ENCODE measurements at places on chromosomes 6 and 20.

GRCh38 chr6:113208726-113209125 lies 648.4 kb upstream of the MARCKS start:
- no peak for ATAC-seq

DNA sequence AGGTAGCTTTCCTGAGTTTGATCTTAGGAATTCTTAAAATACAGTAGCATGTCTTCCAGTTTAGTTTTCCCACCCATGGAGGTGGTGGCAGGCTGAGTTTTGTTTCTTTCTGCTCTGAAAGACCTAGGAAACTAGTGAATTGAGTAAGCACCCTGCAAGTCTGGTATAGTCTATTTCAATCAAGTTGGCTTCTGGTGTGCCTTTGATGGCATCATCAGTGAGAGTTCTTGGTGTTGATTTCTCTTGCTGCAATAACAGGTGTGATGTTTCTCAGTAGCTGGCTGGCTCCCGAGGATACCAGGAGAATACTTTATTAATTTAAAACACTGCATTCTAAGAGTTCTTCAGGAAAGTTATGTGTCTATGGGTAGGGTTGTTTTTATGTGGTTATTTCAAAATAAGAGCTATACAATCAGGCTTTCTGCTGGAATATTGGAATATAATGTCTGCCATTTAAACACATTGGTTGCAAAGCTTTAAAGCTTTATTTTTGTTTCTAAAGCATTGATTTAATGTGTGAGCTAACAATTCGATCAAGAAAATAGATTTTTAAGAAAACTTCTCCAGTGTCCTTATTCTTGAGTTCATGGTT lies 19.0 kb downstream of the VAPB start:
- ATAC-seq, result peak; percentile 55

GRCh38 chr20:62523473-62524203 lies 47.8 kb upstream of the GATA5 start:
- ATAC-seq, result no peak

DNA sequence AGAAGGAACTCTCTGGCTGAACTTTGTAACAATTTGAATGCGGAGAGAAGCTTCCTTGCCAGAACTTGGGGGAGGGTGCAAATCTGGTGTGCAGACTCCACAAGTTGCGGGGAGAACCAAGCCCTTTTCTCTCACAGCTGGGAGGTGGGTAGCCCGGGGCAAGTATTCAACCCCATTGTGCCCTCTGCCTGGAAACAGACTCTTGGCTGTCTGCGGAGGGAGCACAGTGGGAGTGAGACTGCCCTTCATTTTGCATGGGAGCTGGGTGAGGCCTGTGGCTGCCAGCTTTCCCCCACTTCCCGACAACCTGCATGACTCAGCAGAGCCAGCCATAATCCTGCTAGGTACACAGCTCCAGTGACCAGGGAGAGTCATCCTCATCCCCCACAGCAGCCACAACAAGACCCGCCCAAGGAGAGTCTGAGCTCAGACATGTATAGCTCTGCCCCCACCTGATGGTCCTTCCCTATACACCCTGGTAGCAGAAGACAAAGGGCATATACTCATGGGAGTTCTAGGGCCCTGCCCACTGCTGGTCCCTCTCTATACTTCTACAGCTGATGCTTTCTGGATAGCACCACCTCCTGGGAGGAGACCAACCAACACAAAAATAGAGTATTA lies 29.4 kb upstream of the TPD52L1 start:
- no peak for ATAC-seq

- no peak for ATAC-seq
Measured at GRCh38 chr6:27866357-27867050, 45.7 kb downstream of the OR2B2 start.

- no peak for ATAC-seq
Measured at GRCh38 chr6:157530126-157530525, 149.1 kb downstream of the ZDHHC14 start.

- peak; percentile 32 for ATAC-seq
Measured at GRCh38 chr6:34027445-34027936, 118.4 kb downstream of the GRM4 start.

- no peak for ATAC-seq
Measured at GRCh38 chr6:39196673-39197091, 32.6 kb downstream of the KCNK5 start.

- no peak for ATAC-seq
Measured at GRCh38 chr6:46684771-46685170, 2.9 kb upstream of the TDRD6 start.

DNA sequence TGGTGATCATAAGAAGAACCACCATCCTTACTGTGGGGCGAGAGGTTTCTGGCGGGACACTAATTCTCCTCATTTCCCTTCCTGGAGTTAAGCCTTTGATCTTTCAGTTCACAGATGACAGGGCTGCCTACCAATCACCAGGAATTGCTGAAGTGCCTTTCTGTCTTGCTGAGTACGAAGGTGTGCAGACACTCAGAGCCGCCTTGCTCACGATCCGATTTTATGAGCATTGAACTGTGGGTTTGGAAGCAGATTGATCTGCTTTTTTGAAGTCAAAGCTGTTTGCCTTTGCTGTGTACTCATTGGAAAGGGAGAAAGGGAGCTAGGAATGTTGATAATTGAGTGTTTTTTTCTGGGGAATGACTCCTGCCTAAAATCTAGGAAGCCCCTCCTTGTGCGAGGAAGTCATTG lies 129.1 kb upstream of the SALL4 start:
- no peak for ATAC-seq

GRCh38 chr20:41027872-41028358 lies 707 bp upstream of the TOP1 start:
- no peak for ATAC-seq

- peak; percentile 49 for ATAC-seq
Measured at GRCh38 chr20:33812152-33812849, 1.2 kb downstream of the CHMP4B start.

DNA sequence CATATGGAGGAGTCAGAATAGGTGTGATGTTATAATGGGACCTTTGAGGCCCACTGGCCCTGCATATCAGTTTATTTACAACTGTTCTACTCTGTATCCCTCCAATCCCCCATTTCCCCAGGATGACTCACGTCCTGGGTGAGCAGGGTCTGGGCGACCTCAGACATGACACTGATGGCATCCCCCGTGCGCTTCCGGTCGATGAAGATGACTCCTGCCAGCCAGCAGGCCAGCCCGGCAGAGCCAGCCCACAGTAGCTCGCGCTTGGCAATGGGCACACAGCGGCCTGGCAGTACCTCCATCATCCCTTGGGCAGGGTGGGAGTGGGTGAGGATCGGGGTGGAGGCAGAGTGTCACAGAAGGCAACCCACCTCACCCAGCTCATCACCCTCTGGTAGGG lies 5.6 kb downstream of the AGPAT1 start:
- no peak for ATAC-seq

DNA sequence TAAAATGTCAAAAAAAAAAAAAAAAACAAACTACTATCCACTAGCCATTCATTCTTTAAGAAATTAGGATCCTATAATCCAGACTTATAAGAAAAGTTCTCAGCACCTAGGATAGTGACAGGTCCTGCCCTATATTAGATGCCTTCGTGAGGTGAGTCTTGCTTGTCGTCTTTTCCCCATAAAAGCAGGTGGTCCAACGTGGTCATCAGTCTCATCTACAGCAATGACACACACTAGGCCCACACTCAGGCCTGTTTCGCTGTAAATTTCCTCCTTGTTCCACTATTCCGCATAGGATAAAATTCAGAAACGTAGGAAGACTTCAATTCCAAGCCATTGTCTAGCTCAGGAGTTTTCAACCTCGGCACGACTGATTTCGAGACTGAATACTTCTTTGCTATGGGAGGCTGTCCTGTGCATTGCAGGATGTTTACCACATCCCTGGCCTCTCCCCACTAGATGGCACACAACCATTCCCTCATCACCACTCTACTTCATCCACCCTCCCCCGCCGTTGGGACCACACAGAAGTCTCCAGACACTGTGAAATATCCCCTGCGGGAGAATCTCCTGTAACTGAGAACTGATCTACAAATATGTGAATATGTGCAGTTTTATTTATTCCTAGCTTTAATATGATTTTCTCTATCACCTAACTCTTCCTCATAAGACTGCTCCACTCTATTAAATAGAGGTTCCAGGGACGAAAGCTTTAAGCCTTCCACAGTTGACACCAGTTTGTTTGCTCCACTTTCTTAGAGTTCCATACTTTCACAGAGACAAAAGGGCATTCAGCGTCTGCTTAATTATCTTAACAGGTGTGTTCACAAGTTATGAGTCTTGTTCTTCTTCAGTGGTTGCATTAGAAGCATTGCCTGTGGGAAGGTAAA lies 346.3 kb downstream of the BMP2 start:
- ATAC-seq, result no peak

DNA sequence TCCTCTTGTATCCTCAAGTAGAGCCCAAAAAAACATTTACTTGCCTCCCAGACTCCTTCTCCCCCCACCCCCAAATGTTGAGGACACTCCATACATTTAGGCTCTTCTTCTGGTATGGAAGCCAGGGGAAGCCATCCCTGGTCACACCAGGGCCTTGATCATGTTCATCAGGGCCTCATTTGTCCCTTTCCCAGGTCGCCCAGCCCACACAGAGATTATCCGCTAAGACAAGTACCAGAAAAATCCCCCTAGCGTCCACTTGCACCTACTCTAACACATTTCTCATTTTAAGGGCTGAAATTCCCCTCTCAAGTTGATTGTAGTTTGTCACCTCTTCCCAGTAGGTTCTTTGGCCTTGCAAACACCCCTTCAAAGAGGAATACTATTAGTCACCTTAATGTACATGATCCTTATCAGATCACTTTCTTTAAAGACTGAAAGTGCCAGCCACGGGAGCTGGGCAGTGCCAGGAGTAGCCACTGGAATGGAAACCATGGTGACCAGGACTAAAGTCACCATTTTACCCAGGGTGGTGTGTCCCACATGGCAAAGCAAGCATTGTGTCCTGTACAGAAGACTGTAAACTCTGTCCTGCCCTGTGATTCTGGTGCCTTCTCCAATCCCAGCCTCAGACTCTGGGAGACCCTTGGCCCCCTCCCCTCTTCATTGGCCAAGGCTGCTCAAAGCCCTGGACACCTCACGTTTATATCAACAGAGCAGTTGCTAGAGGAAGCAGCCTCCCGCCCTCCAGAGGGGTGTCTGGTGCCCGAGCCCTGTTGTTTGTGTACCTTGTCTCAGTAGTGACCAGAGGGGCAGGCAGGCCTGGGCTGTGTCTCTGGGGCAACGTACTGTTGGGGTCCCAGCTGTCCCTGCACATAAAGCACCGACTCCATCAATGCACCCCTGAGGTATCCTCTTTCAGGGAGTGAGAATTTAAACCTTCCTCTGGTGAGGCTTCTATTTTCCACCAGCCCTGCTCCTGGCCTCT lies 5.0 kb upstream of the APOBEC2 start:
- no peak for ATAC-seq

DNA sequence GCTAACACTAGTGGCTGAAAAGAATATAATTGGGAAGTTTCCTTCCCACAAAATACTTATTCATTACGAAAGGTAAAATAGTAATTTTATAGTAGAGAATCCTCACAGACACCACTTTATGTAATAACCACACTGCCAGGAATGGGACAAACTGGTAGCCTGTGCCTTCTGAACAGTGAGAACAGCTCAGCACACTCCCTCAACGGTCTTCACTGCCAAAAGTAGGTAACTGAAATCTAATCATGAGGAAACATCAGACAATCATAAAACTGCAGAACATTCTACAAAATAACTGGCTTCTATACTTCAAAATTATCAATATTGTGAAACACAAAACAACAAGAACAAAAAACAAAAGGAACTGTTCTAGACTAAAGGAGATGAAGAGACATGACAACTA lies 44.1 kb downstream of the NUP153 start:
- ATAC-seq, result no peak

GRCh38 chr20:50467718-50468356 lies 42.3 kb upstream of the PTPN1 start:
- ATAC-seq, result peak; percentile 38

- ATAC-seq, result no peak
Measured at GRCh38 chr6:109197061-109197460, 101.8 kb downstream of the CEP57L1 start.

- no peak for ATAC-seq
Measured at GRCh38 chr6:19311786-19312185, 525.4 kb upstream of the ID4 start.

DNA sequence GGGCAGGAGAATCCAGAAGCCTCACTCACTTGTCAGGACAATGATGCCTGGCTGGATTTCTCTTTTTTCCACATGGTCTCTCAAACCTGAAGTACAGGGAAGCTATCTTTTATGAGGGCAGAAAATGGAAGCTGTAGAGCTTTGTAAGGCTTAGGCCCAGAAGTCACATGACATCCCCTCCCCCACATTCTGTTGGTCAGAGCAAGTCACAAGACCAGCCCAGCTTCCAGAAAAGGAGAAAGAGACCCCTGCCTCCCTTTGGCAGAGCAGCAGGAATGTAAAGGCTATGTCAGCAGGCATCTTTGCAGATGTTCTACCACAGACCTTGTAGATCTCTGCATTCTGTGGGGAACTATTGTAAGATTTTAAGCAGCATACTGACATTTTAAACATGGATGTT lies 245.5 kb downstream of the SLC35F1 start:
- ATAC-seq, result no peak

DNA sequence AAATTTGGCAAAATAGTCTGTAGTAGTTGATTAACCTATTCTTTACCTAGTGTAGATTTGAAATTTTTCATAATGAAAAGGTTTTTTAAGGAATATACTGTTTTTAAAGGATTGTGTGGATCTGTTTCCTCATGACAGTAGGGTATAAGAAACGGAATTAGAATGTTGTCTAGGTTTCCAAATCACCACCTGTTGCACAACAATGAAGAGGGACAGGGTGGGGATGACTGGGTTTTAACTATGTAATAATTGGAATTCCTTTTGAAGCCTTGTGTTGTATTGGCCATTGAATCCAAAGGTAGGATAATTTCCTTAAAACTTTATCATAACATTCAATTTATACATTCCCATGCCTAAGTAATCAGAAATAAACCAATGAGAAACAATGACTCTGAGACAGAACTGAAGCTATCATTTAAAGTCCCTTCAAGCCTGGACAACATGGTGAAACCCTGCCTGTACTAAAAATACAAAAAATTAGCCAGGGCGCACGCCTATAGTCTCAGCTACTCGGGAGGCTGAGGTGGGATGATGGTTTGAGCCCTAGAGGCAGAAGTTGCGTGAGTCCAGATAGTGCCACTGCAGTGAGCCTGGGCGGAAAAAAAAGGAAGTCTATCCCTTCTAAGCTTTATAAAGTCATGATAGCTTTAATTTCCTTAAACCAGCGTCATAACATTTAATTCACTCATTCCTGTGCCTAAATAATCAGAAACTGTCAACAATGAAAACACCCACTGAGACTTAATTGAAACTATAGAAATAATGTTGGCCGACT lies 18.3 kb upstream of the SLC17A5 start:
- no peak for ATAC-seq

- no peak for ATAC-seq
Measured at GRCh38 chr6:68572525-68572924, 62.6 kb upstream of the ADGRB3 start.

DNA sequence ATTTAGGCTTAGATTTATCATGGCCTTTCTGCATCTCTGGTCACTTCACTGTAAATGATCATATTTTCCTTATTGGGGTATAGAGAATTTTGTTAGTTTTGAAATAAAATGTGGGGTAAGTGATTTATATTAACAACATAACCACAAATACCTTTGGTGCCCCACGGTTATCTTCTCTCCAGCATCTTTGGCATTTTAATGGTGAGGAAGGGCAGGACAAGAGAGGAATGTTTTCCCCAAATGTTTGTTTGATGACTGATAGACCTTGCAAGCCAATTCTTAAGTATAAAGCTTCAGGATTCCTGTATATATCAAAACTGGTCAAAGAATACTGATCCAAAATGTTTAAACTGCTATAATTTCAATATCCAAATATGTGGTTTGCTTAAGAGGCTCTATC lies 171.6 kb upstream of the SMLR1 start:
- no peak for ATAC-seq

- ATAC-seq, result no peak
Measured at GRCh38 chr20:44601236-44601671, 18.9 kb downstream of the PKIG start.

GRCh38 chr6:111591370-111591900 lies 14.2 kb downstream of the TRAF3IP2 start:
- peak; percentile 95 for ATAC-seq
